CD4-positive, alpha-beta T cell treated with Interleukin-2 at 100 ng/mL for 4 hours (primary cell): ENCODE measurements at places on chromosomes 7 and 10.

GRCh38 chr7:79386688-79387422 lies 66.6 kb downstream of the MAGI2 start:
- no peak for DNase-seq

GRCh38 chr10:576130-576465 lies 113.4 kb downstream of the DIP2C start:
- no peak for DNase-seq

GRCh38 chr7:17682586-17682985 lies 257.7 kb downstream of the SNX13 start:
- DNase-seq, result no peak

GRCh38 chr10:102779680-102780526 lies 36.2 kb downstream of the WBP1L start:
- no peak for DNase-seq

DNA sequence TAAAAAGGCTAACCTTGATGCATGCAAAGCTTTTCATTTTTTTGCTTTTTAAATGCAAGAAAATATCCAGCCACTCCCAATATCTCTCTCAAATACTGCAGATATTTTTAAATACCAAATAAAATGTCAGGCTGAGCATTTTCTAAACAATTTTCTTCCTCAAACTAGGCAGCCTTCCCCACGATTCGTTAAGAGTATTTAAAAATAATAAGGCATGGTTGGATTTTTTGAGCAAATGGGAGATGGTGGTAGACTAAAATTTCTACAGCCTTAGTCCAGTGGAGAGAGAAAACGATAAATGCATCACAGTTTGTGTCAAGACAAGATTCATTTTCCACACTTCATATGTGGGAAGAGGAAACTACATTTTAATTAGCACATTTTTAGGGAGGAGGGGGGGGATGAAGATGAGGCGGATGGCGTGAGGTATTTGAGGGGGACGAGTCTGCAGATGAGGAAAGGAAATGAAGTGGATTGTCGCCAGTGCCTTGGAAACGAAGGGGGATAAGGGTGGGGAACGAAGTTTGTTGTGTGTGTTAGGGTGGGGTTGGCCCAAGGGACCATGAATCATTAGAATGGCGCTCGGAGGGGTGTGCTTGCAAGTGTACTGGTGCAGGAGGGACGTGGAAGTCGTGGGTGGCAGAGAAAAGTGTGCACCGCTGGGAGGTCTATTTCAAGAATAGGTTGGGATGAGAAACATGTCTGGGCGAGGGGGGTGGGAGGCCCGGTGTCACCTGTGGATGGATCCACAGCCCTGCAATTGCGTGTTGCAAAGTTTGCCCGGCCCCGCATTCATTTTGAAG lies 1.2 kb upstream of the ADD3 start:
- no peak for DNase-seq

DNA sequence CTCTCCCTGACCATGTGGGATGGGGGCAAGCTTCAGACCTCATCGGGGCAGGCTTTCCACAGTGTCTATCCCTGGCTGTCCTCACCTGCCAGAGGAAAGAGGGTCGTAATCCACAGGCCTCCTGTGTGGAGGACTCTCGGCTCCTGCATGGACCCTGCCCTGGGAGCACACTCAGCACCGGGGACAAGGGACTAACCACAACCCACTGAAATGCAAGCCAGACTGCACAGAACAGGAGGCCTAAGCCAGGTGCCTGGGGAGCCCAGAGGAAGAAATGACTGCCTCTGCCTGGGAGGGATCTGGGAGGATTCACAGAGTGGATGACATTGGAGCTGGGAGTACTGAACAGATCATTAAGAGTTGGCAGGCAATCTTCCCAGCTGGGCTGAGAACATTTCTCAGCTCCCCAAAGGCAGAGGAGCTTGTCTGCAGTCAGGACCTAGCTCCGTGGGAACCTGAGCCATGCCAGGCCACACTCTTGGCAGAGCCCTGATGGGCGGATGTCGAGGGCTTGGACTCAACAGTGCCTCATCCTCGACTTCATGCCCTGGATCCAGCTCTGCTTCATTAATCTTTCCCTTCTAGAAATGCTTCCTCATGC lies 213.4 kb downstream of the USP6NL start:
- no peak for DNase-seq

- DNase-seq, result peak; percentile 80
Observed at GRCh38 chr7:36723951-36724664, at the start of gene AOAH. Gene AOAH (minus strand): TSS chr7:36724494. CDS start chr7:36724148, 346 bp downstream.

GRCh38 chr7:69619054-69619453 lies 20.8 kb downstream of the AUTS2 start:
- DNase-seq, result no peak

DNA sequence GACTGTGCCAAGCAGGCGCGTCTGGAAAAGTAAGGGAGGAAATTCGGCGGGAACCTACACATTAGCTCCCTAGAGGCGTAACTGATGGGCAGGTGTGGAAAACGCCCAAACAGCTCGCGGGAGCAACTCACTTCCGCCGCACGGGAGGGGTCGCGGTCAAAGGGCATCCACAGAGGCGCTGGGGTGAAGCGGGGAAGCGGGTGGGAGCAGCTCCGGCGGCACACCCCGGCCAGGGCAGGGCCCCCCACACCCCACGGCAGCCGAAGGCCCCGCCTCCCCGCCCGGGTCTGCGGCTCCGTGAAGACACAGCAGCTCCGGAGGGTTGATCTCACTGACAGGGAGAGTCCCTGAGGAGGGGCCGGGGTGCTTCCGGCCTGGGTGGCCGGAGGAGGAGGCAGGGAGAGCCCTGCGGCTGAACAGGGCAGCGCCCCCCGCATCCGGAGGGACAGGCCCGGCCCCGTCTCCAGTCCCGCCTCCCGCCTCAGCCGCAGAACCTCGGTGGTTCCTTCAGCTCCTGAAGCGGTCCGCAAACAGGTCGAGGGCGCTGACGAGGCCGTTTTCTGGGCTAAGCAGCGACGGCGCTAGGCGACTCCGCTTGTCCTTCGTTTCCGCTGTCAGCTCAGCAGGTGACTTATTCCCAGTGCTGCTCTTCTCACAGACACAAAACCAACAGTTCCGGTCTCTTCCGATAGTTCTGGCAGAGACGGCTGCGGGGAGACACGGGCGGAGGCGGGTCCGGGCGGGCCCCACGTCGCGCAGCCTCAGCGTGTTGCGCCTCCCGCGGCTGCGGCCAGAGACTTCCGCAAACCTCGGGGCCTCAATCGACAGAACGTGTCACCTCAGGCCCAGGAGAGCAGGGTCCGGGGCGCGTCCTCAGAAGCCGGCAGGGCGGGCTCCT lies 276.1 kb downstream of the DNAJB6 start:
- peak; percentile 64 for DNase-seq

- no peak for DNase-seq
Observed at GRCh38 chr7:147014286-147014955, 897.8 kb downstream of the CNTNAP2 start.

DNA sequence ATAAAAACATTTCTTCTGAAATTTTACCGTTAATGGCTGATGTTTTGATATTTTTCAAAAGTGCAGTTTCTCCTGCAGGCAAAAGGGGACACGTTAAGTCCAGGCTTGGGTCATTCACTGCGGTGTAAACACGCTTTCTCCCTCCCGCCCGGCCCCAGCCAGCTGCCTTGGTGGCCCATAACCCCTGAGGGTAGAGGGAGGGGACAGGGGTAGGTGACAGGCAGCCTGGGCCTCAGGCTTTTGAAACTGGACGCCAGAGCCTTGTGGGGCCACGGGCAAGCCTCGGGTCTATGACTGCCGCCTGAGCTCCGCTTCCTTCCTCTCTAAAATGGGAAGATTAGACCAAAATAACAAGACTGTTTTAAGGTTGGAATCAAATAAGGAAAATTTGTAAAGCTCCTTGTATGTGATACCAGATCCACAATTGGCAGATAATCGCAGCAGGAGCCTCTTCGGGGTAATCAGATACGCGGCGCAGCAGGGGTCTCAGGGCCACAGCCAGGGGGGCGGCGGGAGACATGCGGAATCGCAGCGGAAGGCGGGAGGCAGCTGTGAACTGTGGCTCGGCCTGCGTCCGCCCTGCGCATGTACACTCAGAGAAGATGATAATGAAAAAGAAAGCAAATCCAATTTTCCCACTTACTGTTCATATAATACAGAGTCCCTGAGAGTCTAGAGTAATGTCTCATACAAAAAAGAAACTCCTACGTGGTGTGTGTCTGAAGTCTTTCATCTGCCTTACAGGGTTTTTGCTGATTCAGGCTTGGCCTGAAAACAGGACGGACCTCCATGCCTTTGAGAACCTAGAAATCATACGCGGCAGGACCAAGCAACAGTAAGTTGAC lies 138.3 kb downstream of the EGFR start:
- DNase-seq, result no peak

- no peak for DNase-seq
Observed at GRCh38 chr10:112195224-112195623, 11.7 kb upstream of the GPAM start.

DNA sequence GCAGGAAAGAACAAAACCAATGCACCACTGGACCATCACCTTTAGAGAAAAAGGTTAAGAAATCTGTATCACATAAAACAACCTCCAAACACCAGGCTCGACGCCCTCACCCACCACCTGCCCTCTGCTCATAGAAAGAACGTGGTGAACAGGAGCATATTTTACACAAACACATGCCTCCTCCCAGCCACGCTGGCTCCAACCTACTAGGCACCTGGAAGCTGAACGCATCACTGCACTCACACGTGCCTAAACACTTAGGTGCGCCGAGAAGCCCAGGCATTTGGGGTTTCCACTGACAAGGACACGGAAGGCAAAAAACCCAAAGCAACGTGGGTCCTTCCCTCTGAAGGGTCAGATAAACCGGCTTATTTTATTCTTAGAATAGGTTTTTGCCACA lies 56.0 kb downstream of the PTPRN2 start:
- no peak for DNase-seq

DNA sequence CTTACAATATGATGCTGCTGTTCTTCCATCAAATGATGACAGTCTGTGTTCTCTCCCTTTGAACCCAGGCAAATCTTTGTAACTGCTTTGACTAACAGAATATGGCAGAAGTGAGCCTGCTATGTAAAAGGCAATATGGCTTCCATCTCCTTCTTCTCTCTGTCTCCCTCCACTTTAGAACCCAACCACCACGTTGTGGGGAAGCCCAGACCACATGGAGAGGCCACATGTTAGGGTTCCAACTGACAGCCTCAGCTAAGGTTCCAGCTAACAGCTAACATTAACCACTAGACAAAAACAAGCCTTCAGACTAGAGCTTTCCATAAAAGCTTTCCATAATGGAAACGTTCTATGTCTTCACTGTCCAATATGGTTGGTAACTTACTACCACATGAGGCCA lies 107.7 kb downstream of the PRTFDC1 start:
- DNase-seq, result no peak

- no peak for DNase-seq
Observed at GRCh38 chr7:152392254-152392653, 43.5 kb downstream of the KMT2C start.

DNA sequence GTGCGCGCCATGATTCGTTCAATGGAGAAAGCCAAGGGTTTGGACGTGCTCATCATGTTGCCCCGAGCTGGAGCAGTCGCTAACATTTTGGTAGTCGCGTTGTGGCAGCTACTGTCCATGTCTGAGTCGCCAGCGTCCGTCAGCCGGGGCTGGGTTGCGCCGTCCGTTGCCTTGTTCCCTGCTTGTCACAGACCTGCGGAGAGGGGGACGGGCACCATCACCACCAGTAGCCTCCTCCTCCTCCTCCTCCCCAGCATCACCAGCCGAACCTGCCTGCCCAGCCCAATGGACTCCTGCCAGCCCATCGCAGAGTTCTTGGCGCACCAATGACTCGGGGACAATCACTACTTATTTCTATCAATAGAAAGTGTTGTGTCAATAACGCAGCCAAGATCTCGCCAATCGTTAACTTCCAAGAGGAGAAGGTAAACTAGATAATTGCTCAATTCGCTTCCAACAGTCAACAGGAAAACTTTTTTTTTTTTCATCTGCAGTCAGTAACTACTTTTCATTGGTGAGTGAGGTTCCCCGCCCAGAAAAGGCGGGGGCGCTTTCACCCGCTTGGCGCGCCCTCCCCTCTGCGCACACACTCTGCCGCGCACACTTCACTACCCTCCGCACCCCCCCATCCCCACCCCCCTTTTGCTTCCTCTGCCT lies at the start of gene FEZF1:
FEZF1 (minus strand) TSS at position 432 of the 657 bp plus-strand sequence; CDS start at position 119, 313 bp downstream.
- no peak for DNase-seq

DNA sequence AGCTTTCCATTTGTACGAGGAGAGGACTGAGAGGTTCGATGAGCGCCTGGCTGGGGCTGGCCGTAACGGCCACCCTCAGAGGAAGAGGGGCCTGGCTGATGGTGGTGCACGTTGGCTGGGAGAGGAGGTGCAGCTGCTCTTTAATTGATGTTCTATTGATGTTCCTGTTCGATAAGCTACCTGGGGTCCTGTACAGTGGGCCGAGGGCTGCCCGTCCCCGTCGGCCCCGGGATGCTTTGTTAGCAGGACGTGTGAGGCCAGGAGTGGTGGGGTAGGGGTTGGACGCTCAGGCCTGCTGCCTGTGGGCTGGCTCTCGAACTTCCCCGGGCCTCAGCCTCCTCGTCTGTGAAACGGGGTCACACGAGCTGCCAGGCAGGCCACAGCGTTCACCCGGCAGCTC lies 25.4 kb downstream of the FAM20C start:
- no peak for DNase-seq

DNA sequence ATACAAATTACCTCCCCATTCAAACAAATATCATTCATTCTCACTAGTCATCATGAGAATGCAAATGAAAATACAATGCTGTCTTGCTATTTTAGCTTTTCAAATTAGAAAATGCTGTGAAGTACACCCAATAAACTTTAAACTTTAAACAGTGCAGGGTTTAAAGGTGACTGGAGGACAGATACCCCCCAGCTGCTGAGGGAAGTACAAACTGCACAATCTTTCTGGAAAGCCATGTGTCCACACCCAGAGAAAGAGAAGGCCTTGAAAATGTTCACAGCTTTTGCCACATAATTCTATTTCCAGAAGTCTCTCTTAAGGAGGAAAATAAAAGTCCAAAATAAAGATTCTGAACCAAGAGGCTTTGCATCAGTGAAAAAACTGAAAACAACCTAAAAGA lies 56.5 kb downstream of the PIK3AP1 start:
- DNase-seq, result no peak

DNA sequence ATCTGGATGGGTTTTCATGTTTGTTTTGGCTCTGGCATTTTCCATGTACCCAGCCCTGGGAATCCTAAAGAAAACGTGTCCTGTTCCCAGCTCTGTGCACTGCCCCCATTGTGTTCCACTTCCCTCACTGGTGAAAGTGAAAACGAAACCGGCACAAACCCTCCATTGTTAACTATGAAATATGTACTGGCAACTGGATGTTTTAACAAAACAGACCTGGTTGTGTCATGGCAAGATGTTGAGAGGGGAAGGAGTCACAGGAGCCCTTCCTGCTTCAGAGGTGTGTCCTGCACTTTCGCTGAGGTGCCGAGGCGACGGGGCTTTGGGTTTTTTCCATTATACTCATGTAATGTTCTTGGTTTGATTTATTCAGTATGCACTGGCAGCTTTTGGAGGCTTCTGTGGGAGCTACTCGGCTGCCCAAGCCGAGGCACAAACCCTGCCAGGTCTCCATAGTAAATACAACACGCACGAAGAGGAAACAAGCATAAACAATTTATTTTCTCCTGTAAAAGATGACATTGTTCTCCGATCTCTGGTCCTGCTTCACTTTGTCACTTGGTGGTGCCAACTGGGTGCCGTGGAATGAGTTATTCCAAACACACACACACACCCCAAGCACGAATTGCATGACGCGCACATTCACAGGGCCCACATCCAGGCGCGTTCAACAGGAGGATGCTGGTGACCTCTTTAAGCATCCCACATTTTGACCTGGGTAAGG lies 118.2 kb downstream of the CDK6 start:
- DNase-seq, result peak; percentile 63
